Thyroid gland (tissue), 4 donors: ENCODE measurements at places on chromosomes 4 and X. TPM values are rescaled to one million over a fixed set of nuclear protein-coding genes. Genes with fewer than 3 reads are reported as not detected.

The STPG2 gene
- total RNA-seq = 1.9 TPM

The DMD gene
- total RNA-seq = 24.0 TPM

The NCBP2L gene
- total RNA-seq = not detected

The TLR8 gene
- total RNA-seq = 0.45 TPM

The SPOCK3 gene
- not detected for total RNA-seq

The TAF7L gene
- total RNA-seq = 0.81 TPM

The ARHGAP36 gene
- total RNA-seq = not detected

The CC2D2A gene
- total RNA-seq = 25.1 TPM

The COL4A5 gene
- total RNA-seq = 42.0 TPM

DNA sequence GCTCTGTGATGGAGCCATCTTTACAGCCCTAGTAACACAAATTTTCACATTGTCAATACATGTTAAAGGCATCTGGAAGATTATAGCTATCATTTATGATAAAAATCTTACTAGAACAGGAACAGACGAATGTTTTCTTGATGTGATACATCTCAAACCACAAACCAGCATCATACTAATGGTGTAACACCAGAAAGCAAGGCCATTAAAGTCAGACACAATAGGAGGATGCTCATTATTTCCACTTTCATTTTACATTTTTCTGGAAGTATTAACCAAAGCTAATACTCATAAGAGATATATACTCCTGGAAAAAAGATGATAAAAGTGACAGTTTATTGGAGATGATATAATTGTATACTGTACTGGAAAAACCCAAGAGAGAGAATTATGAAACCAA, 5.3 kb downstream of the AKAP14 start:
- DNase-seq = no peak

DNA sequence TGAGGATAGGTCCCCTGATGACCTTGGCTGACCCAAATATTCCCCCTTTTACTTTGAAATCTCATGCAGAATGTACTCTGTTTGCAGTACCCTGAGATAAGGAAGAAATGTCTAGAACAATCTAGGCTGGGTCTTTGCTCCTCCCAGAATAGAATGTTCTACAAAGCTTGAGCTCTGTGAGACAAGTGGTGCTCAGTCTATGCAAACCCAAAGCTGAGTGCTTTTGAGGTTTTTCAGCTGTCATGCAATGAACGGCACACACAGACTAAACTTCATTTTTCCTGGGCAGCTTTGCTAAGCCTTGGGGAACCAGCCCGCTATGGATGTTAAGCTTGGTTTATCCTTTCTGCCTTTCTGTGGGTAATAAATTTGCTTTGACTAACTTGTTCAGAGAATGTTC, 513.6 kb downstream of the FAT4 start:
- DNase-seq = no peak

DNA sequence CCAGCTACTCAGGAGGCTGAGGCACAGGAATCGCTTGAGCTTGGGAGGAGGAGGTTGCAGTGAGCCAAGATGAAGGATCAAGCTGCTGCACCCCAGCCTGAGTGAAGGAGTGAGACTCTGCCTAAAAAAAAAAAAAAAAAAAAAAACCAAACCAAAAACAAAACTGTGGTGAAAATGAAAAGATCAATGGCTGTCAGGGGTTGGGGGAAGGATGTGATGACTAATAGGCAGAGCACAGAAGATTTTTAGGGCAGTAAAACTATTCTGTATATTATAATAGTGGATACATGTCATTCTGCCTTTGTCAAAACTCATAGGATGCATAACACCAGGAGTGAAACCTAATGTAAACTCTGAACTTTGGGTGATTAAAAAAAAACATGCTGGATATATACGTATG, 69.9 kb upstream of the ELOVL6 start:
- no peak for DNase-seq

GRCh38 chr4:152996111-152996571, 60.0 kb downstream of the FHDC1 start:
- DNase-seq = peak; percentile 18

- DNase-seq = no peak
Observed at GRCh38 chr4:121740796-121741409, 24.1 kb downstream of the SMIM43 start.

GRCh38 chrX:18075603-18076002, 145.1 kb downstream of the BEND2 start:
- DNase-seq = no peak

- DNase-seq = no peak
Observed at GRCh38 chr4:140996766-140997165, 136.5 kb downstream of the RNF150 start.

GRCh38 chr4:118972167-118972566, 83.5 kb downstream of the SYNPO2 start:
- DNase-seq = peak; percentile 61

GRCh38 chr4:62822306-62822705, 1586.9 kb downstream of the TECRL start:
- no peak for DNase-seq

GRCh38 chr4:79883290-79883689, 189.7 kb downstream of the ANTXR2 start:
- no peak for DNase-seq

DNA sequence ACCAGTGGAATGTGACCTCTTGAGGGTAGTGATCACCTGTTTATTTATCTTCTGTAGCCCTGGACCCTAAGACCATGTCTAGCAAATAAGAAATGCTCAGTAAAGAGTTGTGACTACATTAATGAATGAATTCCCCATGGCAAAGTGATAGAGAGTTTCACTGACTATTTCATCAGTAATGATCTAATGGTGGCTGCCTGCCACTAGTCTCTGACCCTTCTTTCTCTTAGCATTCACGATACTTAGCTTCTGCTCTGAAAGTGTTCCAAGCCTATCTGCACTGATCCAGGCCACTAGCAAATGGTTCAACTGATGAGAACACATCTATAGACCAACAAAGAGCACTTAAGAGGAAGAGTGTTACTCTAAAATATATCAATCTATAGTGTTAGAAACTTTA, 50.0 kb upstream of the RASGEF1B start:
- DNase-seq = no peak

DNA sequence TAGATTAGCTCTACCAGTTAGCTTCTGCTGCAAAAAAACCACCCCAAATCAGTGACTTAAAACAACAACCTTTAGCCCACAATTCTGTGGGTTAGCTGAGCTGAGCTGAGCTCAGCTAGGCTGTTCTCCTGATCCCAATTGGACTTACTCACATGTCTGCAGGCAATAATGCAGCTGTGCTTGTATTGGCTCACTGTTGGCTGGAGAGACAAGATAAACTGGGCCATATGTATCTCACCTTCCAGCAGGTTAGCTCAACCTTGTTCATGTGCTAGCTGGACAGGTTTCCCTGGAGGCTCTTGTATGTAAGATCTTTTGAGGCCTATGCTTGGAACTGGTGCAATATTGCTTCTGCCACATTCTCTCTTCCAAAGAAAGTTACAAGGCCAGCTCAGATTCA, 261.5 kb upstream of the ADGRL3 start:
- no peak for DNase-seq

- DNase-seq = no peak
Observed at GRCh38 chr4:140993370-140993769, 139.9 kb downstream of the RNF150 start.

DNA sequence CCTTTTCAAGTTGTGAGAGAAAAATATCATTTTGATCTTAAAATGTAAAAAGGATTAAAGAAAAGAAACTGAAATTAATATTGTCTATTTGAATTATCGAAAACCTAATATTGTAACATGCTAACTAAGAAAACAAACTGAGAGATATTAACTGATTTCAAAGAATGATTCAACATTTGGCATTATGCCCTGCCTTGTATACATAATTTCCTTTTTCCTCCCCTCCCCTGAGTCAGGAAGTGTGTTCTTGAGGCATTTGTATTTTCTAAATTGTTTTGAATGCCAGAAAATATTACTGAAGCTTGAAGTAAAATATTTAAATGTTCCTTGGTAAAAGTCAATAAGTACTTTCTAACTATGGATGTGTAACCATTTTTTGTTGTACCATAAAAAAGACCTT, 49.4 kb downstream of the RPS6KA3 start:
- DNase-seq = no peak

DNA sequence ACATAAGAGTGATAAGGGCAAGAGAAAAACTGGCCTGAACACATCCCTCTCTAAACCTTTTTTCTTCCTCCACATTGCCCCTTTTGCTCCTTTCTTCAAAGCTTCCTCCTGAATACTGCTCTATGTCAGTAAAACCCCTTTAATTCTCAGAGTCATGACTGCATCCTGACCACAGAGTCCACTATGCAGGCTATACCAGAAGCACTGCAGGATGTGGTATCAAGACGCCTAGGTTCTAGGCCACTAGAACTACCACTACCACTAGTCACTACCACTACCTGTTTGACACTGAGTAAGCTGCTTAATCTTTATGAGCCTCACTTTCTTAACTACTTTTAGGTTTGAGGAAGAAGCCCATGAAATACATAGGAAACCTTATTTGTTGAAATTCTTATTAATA, 38.7 kb downstream of the ARHGEF9 start:
- no peak for DNase-seq

GRCh38 chr4:83793481-83793880, 257.6 kb downstream of the GPAT3 start:
- DNase-seq = no peak

DNA sequence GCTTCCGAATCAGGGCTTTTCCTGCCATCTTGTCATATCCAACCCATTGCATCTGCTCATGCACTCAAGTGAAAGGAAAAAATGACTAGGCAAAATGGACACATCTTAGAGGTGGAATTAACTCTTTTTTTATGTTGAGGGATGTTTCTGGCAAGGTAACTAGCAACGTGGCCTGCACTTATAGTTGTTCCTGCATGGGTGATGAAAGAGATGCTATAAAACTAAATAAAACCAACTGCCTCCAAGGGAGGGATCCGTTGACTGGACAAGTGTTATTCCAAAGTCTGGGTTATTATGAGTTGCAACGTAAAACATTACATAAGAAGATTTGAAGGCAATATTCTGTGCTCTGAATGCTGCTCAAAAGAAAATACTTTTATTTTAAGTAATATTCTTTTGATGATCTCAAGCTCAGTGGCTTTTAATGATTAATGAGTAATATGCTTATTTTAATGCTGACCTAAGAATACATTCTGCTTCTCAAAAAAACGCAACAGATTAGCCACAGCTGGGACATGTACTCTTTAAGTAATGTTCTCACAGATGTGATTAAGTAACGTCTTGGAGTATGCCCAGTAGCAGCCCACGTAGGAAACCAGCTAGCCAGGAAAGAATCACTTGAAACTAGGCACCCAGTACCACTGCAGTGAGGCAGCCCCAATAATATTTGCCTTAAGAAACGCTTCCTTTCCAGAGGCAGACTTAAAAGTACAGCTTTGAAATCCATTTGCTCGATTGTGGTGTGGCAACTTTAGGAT, 27.4 kb downstream of the KLF3 start:
- DNase-seq = no peak

DNA sequence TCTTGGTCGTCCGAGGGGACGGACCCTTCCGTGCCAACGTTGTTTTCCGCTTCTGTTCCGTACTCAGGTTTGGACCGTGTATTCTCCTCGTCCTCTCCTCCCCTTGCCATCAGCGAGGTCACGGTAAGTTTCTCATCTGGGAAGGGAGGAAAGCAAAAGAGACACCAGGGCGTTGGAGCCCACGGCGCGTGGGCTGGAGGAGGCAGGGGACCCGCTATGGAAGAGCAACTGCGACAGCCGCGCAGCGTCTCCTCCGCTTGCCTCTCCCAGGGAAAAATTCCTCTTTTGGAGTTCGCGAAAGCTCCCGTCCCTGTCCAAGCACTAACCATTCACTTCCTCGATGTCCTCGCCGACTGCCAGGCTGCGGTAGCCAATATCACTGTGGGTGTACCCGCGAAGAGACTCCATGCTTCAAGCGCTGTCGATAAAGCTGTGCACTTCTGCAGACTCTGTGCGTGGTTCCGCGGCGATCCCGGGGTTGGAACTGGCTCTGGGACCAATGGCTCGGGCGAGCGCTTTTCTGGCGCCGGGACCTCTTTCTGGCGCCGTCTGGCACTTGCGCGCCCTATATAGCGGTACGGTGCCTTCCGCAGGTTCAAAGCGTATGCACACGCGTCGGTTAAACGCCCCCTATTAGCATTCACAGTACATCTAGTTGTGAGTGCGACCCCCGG, at the start of gene ESX1:
TSS of gene ESX1 (minus strand) at position 492 of the 674 bp plus-strand sequence. CDS start at position 408, 84 bp downstream.
- DNase-seq = no peak

DNA sequence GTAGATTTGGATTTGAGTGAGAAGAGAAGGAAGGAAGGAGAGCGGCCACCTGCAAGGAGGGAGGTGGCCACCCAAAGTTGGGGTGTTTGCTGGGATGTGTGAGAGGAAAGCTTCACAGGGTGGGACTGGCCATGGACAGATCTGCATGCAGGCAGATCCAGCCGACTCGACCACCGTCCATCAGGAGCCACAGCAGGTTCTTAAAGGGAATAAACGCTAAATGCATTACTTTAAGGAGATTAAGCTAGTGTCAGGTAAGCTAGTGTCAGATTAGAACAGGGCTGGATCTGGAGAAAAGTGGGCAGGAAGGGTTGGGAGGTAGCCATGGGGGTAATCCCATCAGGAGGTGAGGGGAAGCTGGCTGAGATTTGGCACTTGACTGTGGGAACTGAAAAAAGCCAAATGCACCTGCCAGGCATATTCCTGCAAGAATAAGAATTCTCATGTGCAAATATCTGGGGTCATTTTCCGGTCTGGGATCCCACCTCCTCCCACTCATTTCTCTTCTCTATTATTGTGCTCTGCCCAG, 79.6 kb downstream of the MGST2 start:
- no peak for DNase-seq

- no peak for DNase-seq
Observed at GRCh38 chr4:25914670-25915352, 791 bp downstream of the SMIM20 start.

DNA sequence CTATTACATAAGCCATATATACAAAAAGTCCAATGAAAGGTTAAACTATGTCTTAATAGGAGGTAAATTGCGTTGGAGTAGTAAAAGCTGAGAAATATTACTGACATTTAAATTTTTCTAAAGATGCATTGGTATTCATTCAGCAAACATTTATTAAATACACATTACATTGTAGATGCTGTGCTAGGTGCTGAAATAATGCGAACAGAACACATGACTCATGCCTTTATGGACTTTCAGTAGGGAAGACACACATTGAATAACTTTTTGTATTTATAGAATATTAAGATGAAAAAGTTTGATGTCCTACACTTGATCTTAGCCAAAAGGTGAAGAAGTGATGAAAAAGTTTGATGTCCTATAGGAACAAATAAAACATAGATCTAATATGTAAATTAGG, 871.1 kb upstream of the SLIT2 start:
- no peak for DNase-seq

GRCh38 chr4:148335133-148335532, 107.1 kb downstream of the NR3C2 start:
- no peak for DNase-seq

- DNase-seq = no peak
Observed at GRCh38 chr4:185092535-185093197, 50.4 kb upstream of the SLC25A4 start.
